M059J (cell line): ENCODE measurements at places on chromosomes 1 and 21. TPM values are rescaled to one million over a fixed set of nuclear protein-coding genes. Genes with fewer than 3 reads are reported as not detected.

REG4 gene
- total RNA-seq, result 0.17 TPM in 1 of 2 replicates, not detected in the other

CCDC27 gene
- not detected in 2 replicates for total RNA-seq

CFHR5 gene
- not detected in 2 replicates for total RNA-seq

PTCH2 gene
- total RNA-seq, result 0.17 TPM in 1 of 2 replicates, not detected in the other

CD1E gene
- not detected in 2 replicates for total RNA-seq

UBAP2L gene
- total RNA-seq, result 77.8 and 101 TPM in 2 replicates

PIGR gene
- total RNA-seq, result 0.10 TPM in 1 of 2 replicates, not detected in the other

TNFRSF9 gene
- total RNA-seq, result 10.5 and 11.0 TPM in 2 replicates

ARMH1 gene
- total RNA-seq, result 0.37 and 2.8 TPM in 2 replicates

TFF2 gene
- 0.30 TPM in 1 of 2 replicates, not detected in the other for total RNA-seq

GPR157 gene
- 2.1 and 2.9 TPM in 2 replicates for total RNA-seq

EVA1C gene
- 8.1 and 10.4 TPM in 2 replicates for total RNA-seq

PGLYRP4 gene
- total RNA-seq, result not detected in 2 replicates

RAP1GAP gene
- 1.1 and 1.5 TPM in 2 replicates for total RNA-seq

TMEM52 gene
- total RNA-seq, result not detected in 2 replicates

IPP gene
- 4.6 and 7.8 TPM in 2 replicates for total RNA-seq

C1orf74 gene
- 4.0 and 5.7 TPM in 2 replicates for total RNA-seq

PWP2 gene
- total RNA-seq, result 6.4 and 14.4 TPM in 2 replicates

CLCNKA gene
- 0.42 TPM in 1 of 2 replicates, not detected in the other for total RNA-seq

CLCA4 gene
- total RNA-seq, result not detected in 2 replicates

FNDC10 gene
- 1.1 and 6.1 TPM in 2 replicates for total RNA-seq

SLAMF6 gene
- not detected in 2 replicates for total RNA-seq

LIPI gene
- not detected in 2 replicates for total RNA-seq

NTMT2 gene
- total RNA-seq, result not detected in 2 replicates

NUP133 gene
- 61.4 and 63.3 TPM in 2 replicates for total RNA-seq

SEC16B gene
- total RNA-seq, result 0.79 and 1.2 TPM in 2 replicates

HHAT gene
- total RNA-seq, result 4.2 and 5.2 TPM in 2 replicates

SPRR1B gene
- total RNA-seq, result not detected in 2 replicates

AMPD2 gene
- total RNA-seq, result 86.0 and 106 TPM in 2 replicates

SGIP1 gene
- 3.9 and 5.8 TPM in 2 replicates for total RNA-seq

CPT2 gene
- 18.3 and 23.4 TPM in 2 replicates for total RNA-seq

TRNP1 gene
- total RNA-seq, result 3.9 and 11.6 TPM in 2 replicates

OR2T35 gene
- total RNA-seq, result not detected in 2 replicates

SPRR3 gene
- not detected in 2 replicates for total RNA-seq

U2AF1 gene
- total RNA-seq, result 33.9 and 42.1 TPM in 2 replicates

CIART gene
- total RNA-seq, result 11.4 and 22.2 TPM in 2 replicates

CALML6 gene
- total RNA-seq, result not detected in 2 replicates

TINAGL1 gene
- 15.3 and 26.1 TPM in 2 replicates for total RNA-seq

SEMA6C gene
- total RNA-seq, result 0.12 and 0.79 TPM in 2 replicates

RSPO1 gene
- total RNA-seq, result not detected in 2 replicates

NGF gene
- total RNA-seq, result 7.6 and 9.7 TPM in 2 replicates

TRIM58 gene
- not detected in 2 replicates for total RNA-seq
